CD14-positive monocyte (primary cell): ENCODE measurements at places on chromosomes 2 and 18.

DNA sequence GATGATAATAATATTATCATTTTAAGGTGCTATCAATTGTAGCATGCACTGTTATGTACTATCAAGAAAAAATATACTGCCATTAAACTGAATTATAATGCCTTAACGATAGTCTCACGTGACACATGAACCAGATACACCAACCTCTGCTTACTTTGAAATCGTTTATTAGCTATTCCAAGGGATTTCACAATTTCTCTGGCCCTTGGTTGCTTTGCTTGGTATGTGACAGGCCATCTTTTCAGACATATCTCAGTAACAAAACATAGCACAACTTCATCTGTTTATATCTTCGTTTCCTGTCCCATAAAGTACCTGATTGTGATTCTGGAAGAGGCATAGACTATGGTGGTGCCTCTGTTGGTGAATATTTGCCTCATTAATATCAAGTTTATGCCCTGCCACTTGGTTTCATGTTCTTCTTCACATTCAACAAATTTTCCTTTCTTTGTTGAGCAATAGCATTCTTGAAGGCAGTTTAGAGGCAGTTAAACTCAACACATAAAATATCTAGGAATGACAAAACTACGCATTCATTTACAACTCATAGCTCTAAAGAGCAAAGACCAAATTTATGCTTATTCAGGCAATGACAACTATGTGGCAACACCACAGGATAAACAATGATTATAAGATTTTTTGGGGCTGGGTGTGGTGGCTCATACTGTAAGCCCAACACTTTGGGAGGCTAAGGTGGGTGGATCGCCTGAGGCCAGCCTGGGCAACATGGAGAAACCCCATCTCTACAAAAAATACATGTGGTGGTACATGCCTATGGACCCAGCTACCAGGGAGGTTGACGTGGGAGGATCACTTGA is 84.3 kb downstream of the MCFD2 start:
- no peaks in the 10 kb centered on the region for H3K27me3 ChIP-seq
- no peaks in the 10 kb centered on the region for H3K36me3 ChIP-seq
- DNase-seq: no peak

DNA sequence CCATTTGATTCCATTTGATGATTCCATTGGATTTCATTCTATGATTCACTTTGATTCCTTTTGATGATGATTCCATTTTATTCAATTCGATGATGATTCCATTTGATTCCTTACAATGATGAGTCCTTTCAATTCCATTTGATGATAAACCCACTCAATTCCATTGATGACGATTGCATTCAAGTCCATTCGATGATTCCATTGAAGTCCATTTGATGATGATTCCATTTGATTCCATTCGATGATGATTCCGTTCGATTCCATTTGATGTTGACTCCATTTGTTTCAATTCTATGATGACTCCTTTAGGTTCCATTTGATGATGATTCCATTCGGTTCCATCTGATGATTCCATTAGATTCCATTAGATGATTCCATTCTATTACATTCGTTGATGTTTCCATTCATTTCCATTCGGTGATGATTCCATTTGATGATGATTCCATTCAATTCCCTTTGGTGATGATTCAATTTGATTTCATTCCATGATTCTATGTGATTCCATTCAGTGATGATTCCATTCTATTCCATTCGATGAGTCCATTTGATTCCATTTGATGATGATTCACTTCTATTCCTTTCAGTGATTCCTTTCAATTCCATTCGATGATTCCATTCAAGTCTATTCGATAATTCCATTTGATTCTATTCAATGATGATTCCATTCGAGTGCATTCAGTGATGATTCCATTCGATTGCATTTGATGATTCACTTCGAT is 1106.0 kb downstream of the RPIA start:
- no peaks in the 10 kb centered on the region for H3K4me1 ChIP-seq
- H3K27ac ChIP-seq: no peak overlapping the region

GRCh38 chr2:226994775-226995174 is 158.9 kb downstream of the RHBDD1 start:
- no peak overlapping the region for H3K4me3 ChIP-seq
- H3K4me1 ChIP-seq: peaks cover 6% of the 10 kb centered on the region
- no peaks in the 10 kb centered on the region for H3K27me3 ChIP-seq
- DNase-seq: no peak
- H3K36me3 ChIP-seq: peaks cover 23% of the 10 kb centered on the region

- no peaks in the 10 kb centered on the region for H3K36me3 ChIP-seq
- H3K27me3 ChIP-seq: no peaks in the 10 kb centered on the region
- no peak overlapping the region for H3K4me3 ChIP-seq
- H3K4me1 ChIP-seq: no peaks in the 10 kb centered on the region
- H3K27ac ChIP-seq: no peak overlapping the region
- no peak for DNase-seq
Measured at GRCh38 chr2:46075848-46076247, 221.4 kb upstream of the EPAS1 start.

- no peak for DNase-seq
- no peaks in the 10 kb centered on the region for H3K36me3 ChIP-seq
- no peaks in the 10 kb centered on the region for H3K27me3 ChIP-seq
- H3K4me1 ChIP-seq: peaks cover 19% of the 10 kb centered on the region
- no peak overlapping the region for H3K4me3 ChIP-seq
- H3K27ac ChIP-seq: no peak overlapping the region
Measured at GRCh38 chr2:191530618-191531017, 147.3 kb upstream of the NABP1 start.

GRCh38 chr2:54568876-54569321 is 112.8 kb downstream of the SPTBN1 start:
- peaks cover 54% of the 10 kb centered on the region for H3K4me1 ChIP-seq
- H3K4me3 ChIP-seq: peak overlapping the region; percentile 26
- H3K36me3 ChIP-seq: no peaks in the 10 kb centered on the region

DNA sequence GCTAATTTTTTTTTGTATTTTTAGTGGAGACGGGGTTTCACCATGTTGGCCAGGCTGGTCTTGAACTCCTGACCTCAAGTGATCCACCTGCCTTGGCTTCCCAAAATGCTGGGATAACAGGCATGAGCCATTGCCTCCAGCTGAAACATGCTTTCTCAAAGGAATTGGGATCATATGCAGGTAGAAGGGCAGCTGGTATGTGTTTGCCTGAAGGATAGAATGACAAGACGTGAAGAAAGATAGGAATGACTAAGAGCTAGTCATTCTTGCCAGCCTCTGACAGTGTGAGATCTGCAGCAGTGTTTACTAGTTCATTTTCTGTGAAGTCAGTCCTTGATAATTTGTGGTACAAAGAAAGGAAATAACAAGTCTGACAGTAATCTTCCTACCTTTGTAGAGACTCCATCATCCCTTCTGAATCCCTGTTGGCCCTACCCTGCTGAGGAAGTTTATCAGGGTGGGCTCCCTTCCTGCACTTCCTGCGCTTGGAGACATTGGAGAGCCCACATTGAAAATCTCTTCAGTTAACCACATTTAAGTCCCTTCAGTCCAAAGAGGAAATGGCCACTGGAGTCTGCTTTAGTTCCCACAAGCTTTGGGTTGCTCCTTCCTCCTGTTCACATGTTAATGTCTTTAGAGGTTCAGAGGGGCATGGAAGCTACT is 14.7 kb downstream of the CFLAR start:
- peak overlapping the region; percentile 9 for H3K4me3 ChIP-seq
- H3K27ac ChIP-seq: peak overlapping the region; percentile 44
- peaks cover 79% of the 10 kb centered on the region for H3K4me1 ChIP-seq
- DNase-seq: peak; percentile 67

GRCh38 chr2:198762441-198762840 is 695.3 kb downstream of the SATB2 start:
- DNase-seq: no peak
- no peaks in the 10 kb centered on the region for H3K36me3 ChIP-seq
- H3K4me3 ChIP-seq: no peak overlapping the region
- H3K27me3 ChIP-seq: no peaks in the 10 kb centered on the region

- H3K27ac ChIP-seq: no peak within 1 kb of the TSS
- peaks cover 11% of the 10 kb centered on the region for H3K27me3 ChIP-seq
- DNase-seq: no peak
Measured at GRCh38 chr2:74648009-74648443, at the start of gene M1AP. M1AP (minus strand) TSS chr2:74648330; CDS start chr2:74640275, 8,055 bp downstream.

GRCh38 chr18:66630831-66631230 is 26.9 kb upstream of the CDH19 start:
- no peaks in the 10 kb centered on the region for H3K4me1 ChIP-seq
- DNase-seq: peak; percentile 8
- no peak overlapping the region for H3K4me3 ChIP-seq

DNA sequence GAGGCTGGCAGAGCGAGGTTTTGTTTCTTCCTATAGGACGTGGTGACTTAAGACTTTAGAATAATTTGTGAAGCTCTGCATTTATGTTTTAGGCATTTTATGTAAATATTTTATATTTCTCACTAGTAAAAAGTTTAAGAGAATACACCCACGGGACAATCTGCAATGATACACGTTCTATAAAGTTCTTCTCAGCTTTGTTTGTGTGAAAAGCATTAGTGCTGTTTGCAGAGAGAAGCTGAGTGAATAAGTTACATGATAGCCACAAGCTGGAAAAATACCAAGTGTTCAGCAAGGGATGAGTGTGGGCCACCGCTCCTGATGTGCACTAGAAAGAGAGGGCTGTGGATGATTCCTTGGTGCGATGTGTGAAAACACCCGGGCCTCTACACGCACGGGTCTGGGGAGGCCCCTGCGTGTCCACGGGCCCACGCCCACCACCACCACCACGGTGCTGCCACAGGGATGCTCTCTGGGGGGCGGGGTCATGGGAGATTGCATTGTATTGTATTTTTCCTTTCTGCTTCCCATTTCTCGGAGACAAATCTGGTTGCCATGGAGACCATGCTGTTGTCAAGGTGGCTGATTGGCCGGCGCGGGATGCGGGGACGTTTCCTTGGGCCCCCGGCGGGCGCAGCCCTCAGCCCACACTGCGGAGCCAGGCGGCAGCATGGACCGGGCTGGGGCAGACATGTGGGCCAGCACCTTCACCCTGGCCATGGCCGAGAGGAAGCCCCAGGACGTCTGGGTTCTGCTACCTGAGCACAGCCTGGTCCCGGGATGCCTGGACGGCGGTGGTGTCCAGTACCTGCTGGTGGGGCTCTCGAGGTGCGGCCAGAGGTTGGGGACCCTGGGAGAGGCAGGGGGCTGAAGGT is at the start of gene RTP5:
Gene RTP5, plus strand, starts transcription at position 643 of the 875 bp plus-strand sequence. Its CDS starts 28 bp downstream, at position 671.
- H3K27ac ChIP-seq: no peak within 1 kb of the TSS
- H3K36me3 ChIP-seq: no peaks in the 10 kb centered on the region
- peaks cover 23% of the 10 kb centered on the region for H3K27me3 ChIP-seq

- H3K4me3 ChIP-seq: no peak overlapping the region
- no peaks in the 10 kb centered on the region for H3K27me3 ChIP-seq
- H3K36me3 ChIP-seq: peaks cover 16% of the 10 kb centered on the region
- H3K4me1 ChIP-seq: peaks cover 21% of the 10 kb centered on the region
- H3K27ac ChIP-seq: no peak overlapping the region
Measured at GRCh38 chr18:79523736-79524180, 128.0 kb downstream of the NFATC1 start.

DNA sequence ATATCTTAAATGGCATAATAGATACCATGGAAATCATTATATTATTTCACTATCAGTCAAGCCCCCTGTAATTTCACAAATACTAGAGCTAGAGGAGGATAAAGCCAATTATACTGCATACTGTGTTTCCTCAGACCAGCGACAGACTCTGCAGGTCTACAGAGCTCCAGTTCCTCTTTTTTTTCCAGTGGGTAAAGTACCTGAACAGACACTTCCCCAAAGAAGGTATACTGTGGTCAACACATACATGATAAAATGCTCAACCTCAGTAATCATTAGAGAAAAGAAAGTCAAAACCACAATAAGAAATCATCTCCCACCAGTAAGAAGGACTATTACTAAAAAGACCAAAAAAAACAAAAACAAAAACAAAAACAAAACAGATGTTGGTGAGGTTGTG is 44.6 kb downstream of the SCN7A start:
- no peaks in the 10 kb centered on the region for H3K36me3 ChIP-seq
- no peaks in the 10 kb centered on the region for H3K27me3 ChIP-seq
- H3K4me3 ChIP-seq: no peak overlapping the region
- DNase-seq: no peak
- H3K27ac ChIP-seq: no peak overlapping the region

DNA sequence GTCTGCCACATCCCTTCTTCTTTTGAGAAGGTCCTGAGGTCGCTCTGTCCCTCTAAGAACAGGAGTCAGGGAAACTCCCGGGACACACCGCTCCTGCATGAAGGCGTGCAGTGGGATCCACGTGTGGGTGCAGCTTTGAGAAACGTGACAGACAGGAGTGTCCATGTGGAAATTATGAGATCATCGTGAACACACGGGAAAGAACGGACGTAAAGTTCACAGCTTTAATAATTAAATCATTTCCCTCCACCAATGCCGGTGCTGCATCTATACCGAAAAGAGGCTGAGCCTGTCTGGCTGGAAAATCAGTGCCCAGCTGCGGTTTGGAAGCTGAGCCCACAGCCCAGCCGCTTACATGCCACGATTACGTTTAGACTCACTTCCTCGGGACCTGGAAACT is 372.4 kb upstream of the SALL3 start:
- no peak overlapping the region for H3K27ac ChIP-seq
- H3K36me3 ChIP-seq: no peaks in the 10 kb centered on the region
- H3K4me3 ChIP-seq: no peak overlapping the region
- H3K27me3 ChIP-seq: no peaks in the 10 kb centered on the region
- DNase-seq: no peak

DNA sequence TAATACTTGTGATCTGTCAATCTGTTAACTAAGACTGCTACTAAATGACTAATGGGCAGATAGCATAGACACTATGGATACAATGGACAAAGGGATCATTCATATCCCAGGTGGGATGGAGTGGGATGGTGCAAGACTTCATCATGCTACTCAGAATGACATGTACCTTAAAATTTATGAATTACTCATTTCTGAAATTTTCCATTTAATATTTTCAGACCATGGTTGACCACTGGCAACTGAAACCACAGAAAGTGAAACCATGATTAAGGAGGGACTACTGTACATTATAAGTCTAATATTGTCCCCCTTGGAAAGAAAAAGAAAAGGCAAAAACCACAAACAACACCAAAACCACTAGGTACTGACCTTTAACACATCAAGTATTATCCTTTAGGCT is 247.0 kb upstream of the SYT4 start:
- no peak overlapping the region for H3K27ac ChIP-seq
- H3K36me3 ChIP-seq: no peaks in the 10 kb centered on the region
- no peak for DNase-seq
- H3K4me1 ChIP-seq: no peaks in the 10 kb centered on the region

DNA sequence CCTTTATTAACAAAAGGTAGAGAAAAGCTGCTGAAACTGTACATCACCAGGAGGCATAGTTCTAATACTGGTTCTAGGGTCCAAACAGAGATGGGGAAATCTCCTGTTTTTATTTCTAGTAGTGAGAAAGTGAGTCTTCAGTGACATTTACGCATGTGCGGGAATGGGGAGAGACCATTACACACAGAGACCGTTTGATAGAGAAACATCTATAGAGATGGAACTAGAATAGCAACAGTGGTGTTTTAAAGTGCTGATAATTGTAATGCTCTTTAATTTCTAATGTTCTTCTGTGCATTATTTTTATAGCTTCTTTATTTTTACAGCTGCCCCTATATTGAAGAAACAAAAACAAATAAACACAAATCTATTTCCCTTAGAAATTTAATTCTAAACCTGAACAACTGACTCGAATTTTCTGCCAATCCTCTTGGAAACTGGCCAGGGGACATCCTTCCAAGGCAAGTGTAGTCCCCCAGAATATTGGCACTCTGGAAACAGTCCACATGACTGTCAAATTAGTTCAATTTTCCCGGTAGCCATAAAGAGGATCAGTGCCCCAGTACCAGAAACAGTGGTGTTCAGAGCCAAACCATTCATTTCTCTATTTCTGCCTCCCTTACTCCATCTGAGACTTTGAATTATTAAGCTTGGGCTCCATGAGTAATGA is 260.9 kb downstream of the ICOS start:
- no peaks in the 10 kb centered on the region for H3K4me1 ChIP-seq
- no peak for DNase-seq
- H3K4me3 ChIP-seq: no peak overlapping the region
- H3K27ac ChIP-seq: no peak overlapping the region
- no peaks in the 10 kb centered on the region for H3K36me3 ChIP-seq
- H3K27me3 ChIP-seq: no peaks in the 10 kb centered on the region
